A549 treated with CpdA at 1 μM for 4 hours (cell line): ENCODE measurements at places on chromosomes 13 and 19. TPM values are rescaled to one million over a fixed set of nuclear protein-coding genes. Genes with fewer than 3 reads are reported as not detected.

LTBP4 gene
- total RNA-seq = 44.4 to 77.5 TPM (median 55.6 TPM) in 5 replicates

C19orf67 gene
- total RNA-seq = not detected in 5 replicates

PRSS57 gene
- 0.13 TPM in 1 of 5 replicates, not detected in the others for total RNA-seq

ARGLU1 gene
- 31.0 to 42.3 TPM (median 31.5 TPM) in 5 replicates for total RNA-seq

TMEM272 gene
- total RNA-seq = 0.01 TPM in 1 of 5 replicates, not detected in the others

SHISA2 gene
- 0.01 TPM in 1 of 5 replicates, not detected in the others for total RNA-seq

DAND5 gene
- total RNA-seq = 0.09 to 0.16 TPM in 2 of 5 replicates, not detected in the others
